ENCODE measurements at places on chromosomes 1 and 21.

GRCh38 chr1:147514233-147514632, 27.1 kb upstream of the BCL9 start:
- DNase-seq: no peak

DNA sequence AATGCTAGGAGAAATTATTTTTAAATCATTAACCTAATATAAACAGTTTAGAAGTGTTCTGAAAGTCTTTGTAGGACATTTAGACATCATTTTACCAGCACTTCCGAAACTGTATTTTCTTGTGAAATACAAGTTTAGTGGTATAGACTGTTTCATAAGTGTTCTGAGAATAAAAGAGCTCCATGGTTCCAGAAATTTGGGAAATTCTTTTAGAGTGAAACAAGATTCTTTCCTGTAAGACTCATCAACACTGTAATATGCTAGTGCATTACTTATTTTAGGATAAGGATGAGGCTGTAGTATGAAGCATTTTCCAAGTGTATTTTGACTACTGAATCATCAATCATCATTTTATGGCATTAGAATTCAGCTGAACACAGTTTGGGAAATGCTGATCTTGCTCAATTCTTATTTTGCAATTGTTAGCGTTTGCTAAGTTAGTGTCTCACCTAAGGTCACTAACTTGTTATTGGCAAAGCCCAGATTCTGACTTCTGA, 73.4 kb downstream of the CEP350 start:
- no peak for DNase-seq

DNA sequence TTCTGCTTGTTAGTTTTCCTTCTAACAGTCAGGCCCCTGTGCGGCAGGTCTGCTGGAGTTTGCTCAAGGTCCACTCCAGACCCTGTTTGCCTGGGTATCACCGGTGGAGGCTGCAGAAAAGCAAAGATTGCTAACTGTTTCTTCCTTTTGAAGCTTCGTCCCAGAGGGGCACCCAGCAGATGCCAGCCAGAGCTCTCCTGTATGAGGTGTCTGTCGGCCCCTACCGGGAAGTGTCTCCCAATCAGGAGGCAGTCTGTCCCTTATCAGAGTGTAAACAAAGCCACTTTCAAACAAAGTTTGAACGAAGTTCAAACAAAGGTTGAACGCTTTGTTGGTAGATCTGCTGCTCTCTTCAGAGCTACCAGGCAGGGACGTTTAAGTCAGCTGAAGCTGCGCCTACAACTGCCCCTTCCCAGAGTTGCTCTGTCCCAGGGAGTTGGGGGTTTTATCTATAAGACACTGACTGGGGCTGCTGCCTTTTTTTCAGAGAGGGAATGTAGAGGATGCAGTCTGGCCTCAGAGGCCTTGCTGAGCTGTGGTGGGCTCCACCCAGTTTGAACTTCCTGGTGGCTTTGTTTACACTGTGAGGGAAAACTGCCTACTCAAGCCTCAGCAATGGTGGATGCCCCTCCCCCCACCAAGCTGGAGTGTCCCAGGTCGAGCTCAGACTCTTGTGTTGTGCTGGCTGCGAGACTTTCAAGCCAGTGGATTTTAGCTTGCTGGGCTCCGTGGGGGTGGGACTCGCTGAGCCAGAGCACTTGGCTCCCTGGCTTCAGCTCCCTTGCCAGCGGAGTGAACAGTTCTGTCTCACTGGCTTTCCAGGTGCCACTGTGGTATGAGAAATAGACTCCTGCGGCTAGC, 401.8 kb downstream of the SRGAP2C start:
- no peak for DNase-seq

GRCh38 chr1:162612606-162613400, 19.5 kb upstream of the DDR2 start:
- DNase-seq: no peak

DNA sequence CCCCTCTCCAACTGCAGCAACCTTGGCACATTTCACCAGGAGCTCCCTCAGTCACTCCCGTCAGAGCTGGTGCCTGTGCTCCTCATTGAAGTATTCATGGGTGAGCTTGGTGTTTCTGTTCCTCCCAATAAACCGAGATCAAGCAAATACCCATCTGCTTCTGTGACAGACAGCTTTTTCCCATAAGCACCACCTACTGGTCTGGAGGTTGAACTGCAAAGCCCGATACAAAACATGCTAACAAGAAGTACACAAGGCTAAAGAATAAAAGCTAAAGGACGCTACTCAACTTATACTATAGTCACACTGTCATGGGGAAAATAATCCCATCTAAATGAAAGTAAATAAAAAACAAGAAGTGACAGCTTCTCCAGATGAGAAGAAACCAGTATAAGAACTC, 111.9 kb upstream of the C21orf91 start:
- DNase-seq: no peak

DNA sequence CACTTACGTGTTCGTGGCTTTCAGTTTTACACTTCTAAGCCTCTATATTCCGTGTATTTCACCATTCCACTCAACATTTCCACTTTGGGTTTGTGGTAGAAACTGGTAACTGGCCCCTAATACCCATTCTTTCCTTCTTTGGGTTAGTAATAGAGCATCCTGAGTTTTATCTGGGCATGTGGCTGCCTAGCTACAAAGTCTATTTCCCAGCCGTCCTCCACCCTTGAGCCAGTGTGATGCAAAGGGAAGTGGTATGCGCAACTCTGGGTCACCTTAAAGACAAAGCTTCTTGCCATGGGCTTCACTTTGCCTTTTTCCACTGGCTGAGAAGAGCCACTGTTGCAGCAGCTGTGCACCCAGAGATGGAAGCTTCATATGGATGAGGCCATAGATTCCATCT, 73.9 kb downstream of the LAMC2 start:
- no peak for DNase-seq

GRCh38 chr1:20361401-20361800, 70.7 kb downstream of the VWA5B1 start:
- no peak for DNase-seq

- DNase-seq: no peak
Measured at GRCh38 chr1:42943728-42944127, 14.9 kb downstream of the SLC2A1 start.

Data from nucleus accumbens (tissue), 56 donors.